ENCODE measurements at places on chromosomes 1 and 21.

DNA sequence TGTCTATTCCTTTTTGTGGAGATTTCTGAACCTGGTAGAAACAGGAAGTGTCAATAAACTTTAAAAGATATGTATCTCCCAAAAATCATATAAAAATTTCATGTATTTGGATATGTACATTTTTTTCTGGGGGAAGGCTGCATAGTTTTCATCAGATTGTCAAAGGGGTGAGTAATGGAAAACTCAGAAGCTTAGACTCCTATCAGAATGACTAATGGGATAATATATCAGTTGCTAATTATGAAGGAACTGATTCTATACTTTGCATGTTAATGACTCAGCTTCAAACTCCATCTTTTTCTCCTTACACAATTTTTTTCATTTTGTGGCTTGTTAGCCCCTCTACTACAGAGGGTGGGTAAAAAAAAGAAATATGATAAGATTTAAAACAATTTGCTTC lies 55.9 kb downstream of the GON4L start:
- DNase-seq, result no peak

DNA sequence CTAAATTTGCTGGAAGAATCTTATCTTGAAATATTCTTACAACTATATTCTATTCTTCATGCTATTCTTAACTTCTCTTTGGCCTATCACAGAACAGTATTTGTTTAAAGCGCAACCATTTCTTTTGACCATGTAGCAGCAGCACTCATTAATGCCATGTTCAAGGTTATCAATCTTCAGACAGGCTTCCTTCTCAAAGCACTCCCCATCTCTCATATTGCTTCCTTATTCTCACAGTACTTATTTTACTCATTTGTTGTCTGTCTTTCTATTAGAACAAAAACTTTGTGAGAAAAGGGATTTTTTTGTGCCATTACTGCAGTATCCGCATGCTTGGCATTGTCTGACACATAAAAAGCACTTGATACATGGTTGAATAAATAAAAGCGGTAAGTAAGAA lies 89.7 kb downstream of the ATP1B1 start:
- no peak for DNase-seq

- DNase-seq, result no peak
These were observed 155.3 kb downstream of the CDC7 start for GRCh38 chr1:91655912-91656449.

GRCh38 chr21:31107871-31108270 lies 69.6 kb upstream of the KRTAP19-8 start:
- no peak for DNase-seq

GRCh38 chr1:59815892-59816291 lies 1.1 kb downstream of the HOOK1 start:
- DNase-seq, result no peak

- DNase-seq, result no peak
These were observed 652.9 kb upstream of the USP24 start for GRCh38 chr1:55868026-55868425.

GRCh38 chr1:207355513-207356295 lies 34.2 kb downstream of the CD55 start:
- no peak for DNase-seq

- DNase-seq, result no peak
These were observed 233.6 kb upstream of the FMN2 start for GRCh38 chr1:239858057-239858456.

DNA sequence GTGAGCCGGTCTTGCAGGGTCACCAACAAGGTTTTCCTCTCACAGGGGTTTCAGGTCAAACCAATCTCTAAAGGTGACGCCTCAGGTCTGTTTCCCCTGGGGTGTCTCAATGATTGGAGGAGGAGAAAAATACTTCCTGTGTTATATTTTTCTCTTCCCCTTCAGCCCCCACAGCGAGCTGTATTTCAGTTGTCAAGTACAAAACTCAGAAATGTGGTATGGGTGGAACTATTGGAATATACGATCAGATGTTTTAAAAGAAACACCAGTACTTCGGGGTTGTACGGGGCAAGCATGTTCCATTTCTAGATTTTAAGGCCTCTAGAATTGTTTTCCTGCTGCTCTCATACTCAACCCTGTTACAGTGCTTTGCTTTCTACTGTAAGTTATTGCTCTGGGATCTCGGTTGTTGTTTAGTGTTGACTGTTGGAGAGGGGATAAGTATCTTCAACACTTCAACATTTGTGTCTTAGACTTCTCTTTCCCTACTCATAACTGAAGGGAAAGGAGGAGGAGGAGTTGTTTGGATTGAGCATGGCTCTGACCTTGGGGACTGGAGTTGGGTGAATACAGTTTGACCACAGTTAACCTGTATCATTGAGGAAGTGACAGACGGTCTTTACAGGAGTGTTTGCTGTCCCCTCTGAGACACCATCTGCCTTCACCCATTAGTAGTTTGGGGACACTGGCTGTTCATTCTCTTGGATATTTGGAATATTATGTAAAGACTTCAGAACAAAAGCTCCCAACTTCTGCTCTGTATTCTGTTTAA lies 2.0 kb downstream of the MAPKAPK2 start:
- DNase-seq, result no peak

DNA sequence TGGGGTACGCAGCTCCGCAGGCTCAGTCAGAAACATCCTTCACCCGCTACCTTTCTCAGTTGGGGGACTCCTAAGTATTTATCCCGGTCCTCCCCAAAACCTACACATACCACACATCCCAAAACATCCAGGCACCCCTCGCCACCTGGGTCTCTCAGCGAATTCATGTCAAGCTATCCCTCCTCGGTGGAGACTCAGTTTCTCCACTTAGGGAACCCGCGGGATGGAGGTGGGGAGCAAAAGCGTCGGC lies 1.3 kb upstream of the ZBTB7B start:
- no peak for DNase-seq

- no peak for DNase-seq
These were observed 35.2 kb downstream of the RRP1 start for GRCh38 chr21:43824333-43825241.

GRCh38 chr1:184933944-184934343 lies 40.4 kb downstream of the NIBAN1 start:
- no peak for DNase-seq

DNA sequence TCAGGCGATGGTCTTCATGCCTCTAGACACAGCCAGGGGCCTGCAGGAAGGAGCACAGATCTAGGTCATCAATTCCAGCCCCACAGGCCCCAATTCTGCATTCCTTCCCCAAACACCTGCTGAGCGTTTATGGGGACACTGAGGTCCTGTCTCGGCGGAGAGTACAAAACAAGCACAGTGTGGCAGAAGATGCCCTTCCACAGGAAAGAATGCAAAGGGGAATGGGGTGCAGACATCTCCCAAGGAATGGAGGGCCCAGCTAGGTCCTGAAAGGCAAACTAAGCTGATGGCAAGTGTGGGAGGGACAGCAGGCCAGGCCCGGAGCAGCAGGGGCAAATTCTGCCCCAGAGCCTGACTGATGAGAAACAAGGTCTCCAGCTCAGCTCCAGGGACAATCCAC lies 3.5 kb upstream of the S100A8 start:
- no peak for DNase-seq

- DNase-seq, result no peak
These were observed 66.8 kb upstream of the SLC44A3 start for GRCh38 chr1:94753171-94753972.

GRCh38 chr1:98001764-98002163 lies 80.9 kb upstream of the DPYD start:
- no peak for DNase-seq

- DNase-seq, result no peak
These were observed 50.2 kb upstream of the TBX15 start for GRCh38 chr1:119038363-119038762.

DNA sequence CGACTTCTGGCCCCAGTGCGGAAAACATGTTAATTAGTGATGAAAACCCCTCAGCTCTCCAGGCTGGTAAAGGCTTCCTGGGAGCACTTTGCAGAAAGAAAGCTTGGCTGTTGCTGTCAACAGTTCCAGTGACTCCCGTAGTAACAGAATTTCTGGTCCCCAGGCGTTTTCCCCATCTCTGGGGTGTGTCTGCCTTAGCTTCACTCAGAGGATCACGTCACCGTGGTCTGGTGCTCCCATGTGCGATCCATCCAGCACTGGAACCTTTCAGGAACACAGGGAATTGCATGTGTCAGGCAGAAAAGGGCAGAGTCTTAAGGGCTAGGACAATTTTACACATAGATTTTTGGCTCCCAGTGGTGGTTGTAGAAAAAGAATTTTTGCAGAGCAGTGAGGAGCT lies 470.4 kb upstream of the USP24 start:
- DNase-seq, result no peak

GRCh38 chr1:151801846-151802245 lies 3.4 kb downstream of the LINGO4 start:
- no peak for DNase-seq

DNA sequence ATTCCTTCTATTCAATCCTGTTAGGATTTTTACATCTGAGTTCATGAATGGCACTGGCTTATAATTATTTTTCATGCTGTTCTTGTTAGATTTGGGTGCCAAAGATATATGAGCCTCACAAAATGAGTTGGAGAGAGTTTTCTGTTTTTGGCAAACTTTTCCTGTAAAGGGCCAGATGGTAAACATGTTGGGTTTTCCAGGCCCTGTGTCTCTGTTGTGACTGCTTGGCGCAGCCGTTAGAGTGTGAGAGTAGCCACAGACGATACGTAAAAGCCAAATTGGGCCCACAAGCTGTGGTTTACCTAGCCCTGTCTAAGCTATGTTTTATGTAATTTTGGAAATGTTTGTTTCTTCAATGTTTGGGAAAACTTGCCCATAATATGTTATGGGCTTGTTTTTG lies 15.6 kb upstream of the CA6 start:
- DNase-seq, result no peak

- DNase-seq, result no peak
These were observed 33.7 kb upstream of the NEK7 start for GRCh38 chr1:198123133-198123532.

GRCh38 chr1:195715652-195716051 lies 892.6 kb downstream of the KCNT2 start:
- DNase-seq, result no peak

GRCh38 chr1:88462488-88463261 lies 221.4 kb upstream of the PKN2 start:
- DNase-seq, result no peak

DNA sequence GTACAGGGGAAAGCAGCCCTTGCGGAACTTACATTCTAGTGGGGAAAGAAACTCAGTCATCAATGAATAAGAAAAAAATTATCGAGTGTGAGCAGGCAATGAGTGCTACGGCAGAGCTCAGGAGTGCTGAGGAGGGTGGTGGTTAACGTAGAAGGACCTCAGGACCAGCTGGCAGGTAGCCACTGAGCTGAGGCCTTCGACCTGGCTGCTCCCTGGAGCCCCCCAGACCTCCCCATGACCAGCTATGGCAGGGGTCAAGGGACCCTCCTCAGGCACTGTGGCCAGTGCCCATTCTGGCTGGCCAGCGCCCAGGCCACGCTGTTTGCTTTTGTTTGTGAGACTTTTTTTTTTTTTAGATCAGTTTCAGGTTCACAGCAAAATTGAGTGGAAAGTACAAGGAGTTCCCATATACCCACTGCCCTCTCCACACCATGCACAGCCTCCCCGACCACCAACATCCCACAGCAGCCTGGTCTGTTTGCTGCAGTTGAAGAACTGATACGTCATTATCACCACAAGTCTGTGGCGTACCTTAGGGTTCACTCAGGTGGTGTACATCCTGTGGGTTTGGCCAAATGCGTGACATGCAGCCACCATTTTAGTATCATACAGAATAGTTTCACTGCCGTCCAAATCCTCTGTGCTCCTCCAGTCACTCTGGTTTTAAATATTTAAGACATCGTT lies 11.8 kb upstream of the TTC22 start:
- DNase-seq, result no peak

GRCh38 chr1:22485431-22485830 lies 33.8 kb downstream of the ZBTB40 start:
- DNase-seq, result no peak

DNA sequence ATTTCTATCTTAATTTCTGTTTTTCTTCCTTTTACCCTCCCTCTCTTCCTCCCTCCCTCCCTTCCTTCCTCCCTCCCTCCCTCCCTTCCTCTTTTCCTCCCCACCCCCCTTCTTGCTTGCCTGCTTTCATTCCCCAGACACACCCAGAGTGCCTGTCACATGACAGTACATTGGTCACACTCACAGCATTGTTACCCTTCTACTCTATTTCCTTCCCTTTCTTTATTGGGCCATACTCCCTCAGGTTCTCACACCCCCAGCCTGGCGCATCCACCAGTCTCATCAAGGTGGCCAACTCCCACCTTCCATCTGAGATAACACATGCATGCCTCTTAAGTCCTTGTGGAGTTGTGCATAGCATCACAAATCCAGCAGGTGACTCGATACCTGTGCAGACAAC lies 10.9 kb downstream of the TMPRSS3 start:
- DNase-seq, result no peak

- no peak for DNase-seq
These were observed 1657.7 kb downstream of the KCNT2 start for GRCh38 chr1:194950584-194950983.

- no peak for DNase-seq
These were observed 88.1 kb upstream of the ARHGEF16 start for GRCh38 chr1:3366126-3367051.

- no peak for DNase-seq
These were observed at the start of gene CAPN8 for GRCh38 chr1:223665592-223666312. Gene CAPN8, minus strand, starts transcription at chr1:223665701. Its CDS starts 55 bp downstream, at chr1:223665646.

GRCh38 chr1:35555601-35556477 lies 1.4 kb downstream of the KIAA0319L start:
- no peak for DNase-seq

DNA sequence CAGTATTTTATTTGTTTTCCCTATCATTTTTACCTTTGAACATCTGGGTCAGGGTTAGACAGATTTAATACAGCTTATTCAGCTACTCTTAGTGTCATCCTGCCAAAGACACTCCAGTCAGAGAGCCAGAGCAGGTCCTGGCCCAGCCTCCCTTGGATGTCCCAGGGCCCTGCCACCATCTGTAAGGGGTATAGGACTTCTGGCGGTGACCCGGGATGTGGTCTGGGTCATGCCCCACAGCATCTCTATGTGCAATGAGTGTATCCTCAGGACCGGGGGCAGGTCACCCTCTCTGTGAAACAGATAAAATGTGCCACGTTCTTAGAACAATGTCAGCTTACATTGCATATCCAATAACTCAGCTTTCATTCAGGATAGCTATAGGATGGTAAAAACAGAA lies 37.8 kb upstream of the PRSS38 start:
- no peak for DNase-seq

DNA sequence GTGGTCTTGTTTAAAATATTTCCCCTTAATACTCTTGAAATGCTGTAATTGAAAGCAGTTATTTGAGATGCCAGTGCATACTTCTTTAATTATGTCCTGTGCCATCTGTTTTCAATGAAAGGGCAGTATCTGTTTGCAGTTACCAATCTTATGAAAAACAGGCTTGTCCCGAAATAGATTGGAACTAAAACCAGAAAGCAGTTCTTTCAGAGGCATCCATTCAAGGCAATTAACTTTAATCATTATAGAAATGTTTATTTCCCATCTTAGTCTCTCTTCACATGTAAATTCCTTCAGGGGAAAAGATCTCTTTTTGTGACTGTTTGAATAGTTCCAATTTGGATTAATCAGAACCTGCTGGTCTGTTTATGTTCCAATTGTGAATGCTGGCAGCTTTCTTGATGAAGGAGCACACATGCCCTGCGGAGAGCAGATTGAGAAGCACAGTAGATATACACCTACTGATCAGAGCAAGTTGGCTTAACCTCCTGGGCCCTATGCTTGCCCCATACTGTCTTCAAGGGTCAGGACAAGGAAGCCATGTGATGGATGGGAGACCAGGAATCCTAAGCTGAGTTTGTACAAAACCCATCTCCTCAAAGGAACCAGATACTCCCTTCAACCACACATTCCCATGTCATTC lies 41.6 kb upstream of the MROH9 start:
- DNase-seq, result no peak

GRCh38 chr1:152078831-152079441 lies 9.9 kb downstream of the TCHHL1 start:
- DNase-seq, result no peak

Measured in iPS DF 19.7 (cell line).